ENCODE measurements at places on chromosomes 2 and 18.

DNA sequence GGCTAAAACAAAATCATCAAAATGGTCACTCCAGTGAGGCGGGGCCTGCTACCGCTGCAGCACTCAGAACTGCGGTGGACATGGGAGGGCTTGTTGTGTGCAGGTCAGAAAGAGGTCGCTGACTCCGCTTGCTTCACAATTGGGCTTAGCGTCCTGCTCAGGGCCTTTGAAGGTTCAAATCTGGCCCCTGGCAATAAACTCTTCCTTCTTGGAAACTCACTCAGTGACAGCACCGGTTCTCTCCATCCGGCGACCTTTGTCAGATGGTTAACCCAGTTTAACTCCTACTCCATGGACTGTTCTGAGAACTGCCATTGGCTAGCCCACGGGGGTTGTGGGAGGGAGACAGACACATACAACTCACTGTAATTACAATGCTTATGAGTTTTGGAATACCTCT, 29.0 kb upstream of the LAPTM4A start:
- no peak for DNase-seq

- no peak for DNase-seq
These were observed 65.8 kb downstream of the KCTD1 start for GRCh38 chr18:26482569-26482968.

DNA sequence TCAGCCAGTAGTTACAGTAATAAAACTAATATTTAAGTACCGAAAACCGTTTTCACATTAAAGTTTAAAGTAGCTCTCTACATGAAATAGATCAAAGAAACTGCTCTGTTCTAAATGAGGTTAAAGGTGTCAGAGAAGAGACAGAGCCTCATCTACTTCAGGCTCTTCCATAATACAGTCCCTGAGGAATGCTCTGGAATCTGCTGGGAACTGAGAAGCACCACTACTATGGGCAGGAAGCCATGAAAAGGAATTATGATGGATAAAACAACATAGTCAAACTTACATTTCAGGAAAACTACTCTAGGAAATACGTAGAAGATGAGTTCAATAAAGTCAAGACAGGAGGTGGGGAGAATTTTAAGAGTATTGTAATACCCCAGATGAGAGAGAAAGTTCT, 60.0 kb downstream of the ROCK1 start:
- no peak for DNase-seq

GRCh38 chr2:22788749-22789327, 596.1 kb upstream of the KLHL29 start:
- DNase-seq = no peak

DNA sequence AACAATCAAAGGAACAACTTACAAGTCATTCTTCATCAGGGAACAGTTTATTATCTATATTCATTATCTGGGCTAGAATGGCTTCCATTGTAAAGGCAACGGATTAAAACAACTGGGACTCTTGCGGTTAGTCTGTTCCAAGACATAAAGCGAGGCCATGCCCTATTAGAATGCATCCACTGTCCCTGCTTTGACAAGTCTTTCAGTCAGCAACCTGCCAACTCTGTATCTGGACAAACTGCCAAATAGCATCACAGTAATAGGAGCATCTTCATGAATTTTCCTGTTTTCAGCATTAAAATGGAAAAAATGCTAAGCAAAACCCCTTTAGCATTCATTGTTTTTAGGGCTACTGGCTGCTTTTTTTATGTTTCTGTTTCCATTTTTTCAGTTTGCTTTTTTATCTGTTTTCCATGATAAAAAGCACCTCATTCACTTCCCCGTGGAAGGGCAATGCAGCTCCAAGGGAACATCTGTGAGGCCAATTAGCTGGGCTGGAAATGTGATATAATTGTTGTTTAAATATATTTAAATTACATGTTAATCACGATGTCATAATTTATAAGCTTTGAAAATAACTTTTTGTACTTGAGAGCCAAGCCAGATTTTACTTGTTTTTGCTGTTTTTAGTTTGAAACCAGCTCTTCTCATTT, 834.3 kb downstream of the CPS1 start:
- DNase-seq = no peak

- DNase-seq = no peak
These were observed 84.5 kb downstream of the COL5A2 start for GRCh38 chr2:189095101-189095500.

GRCh38 chr2:150811259-150811855, 323.9 kb upstream of the RND3 start:
- no peak for DNase-seq

DNA sequence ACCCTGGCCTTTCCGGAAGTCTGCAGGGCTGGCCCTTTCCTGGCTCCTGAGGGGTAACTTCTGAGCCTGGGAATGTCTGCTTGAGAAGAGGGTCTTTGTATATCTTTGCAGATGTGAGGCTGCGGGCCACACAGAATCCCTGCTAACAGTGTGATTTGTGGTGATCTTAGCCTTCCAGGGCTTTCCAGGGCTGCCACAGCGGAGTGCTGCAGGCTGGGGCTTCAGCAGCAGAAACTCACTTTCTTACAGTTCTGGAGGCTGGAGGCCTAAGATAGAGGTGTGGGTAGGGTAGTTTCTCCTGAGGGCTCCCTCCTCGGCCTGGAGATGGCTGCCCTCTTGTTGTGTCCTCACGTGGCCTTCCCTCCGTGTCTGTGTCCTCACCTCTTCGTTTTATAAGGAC, 294.7 kb upstream of the HS6ST1 start:
- no peak for DNase-seq

- no peak for DNase-seq
These were observed 139.2 kb downstream of the INHBB start for GRCh38 chr2:120485096-120485495.

GRCh38 chr2:42881732-42882131, 89.3 kb upstream of the HAAO start:
- no peak for DNase-seq

DNA sequence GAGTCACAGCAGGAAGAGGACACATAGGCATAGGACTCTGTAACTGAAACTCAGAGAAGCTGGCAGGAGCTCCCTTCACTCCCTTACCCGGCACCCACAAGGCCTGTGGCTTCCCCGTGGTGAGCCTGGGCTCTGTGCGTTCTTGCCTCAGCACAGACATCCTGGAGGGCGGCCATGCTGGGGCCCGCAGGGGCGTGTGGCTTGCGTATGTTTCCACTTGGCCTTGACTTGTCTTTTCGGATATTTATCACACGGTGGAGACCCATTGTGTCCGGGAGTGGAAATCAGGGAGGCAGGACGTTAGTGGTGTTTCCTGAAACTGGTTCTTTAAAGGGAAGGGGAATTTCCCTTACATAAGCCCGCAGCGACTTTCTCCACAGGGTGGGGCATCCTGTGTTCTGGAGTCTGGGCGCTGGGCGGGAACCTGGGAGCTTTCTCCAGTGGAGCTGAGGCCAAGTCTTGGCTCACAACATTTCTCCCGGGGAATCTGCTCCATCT, 49.9 kb upstream of the EML6 start:
- peak; percentile 85 for DNase-seq

- DNase-seq = no peak
These were observed 66.9 kb upstream of the TRIB2 start for GRCh38 chr2:12649602-12650400.

- DNase-seq = no peak
These were observed 132.9 kb downstream of the NR4A2 start for GRCh38 chr2:156199588-156199987.

DNA sequence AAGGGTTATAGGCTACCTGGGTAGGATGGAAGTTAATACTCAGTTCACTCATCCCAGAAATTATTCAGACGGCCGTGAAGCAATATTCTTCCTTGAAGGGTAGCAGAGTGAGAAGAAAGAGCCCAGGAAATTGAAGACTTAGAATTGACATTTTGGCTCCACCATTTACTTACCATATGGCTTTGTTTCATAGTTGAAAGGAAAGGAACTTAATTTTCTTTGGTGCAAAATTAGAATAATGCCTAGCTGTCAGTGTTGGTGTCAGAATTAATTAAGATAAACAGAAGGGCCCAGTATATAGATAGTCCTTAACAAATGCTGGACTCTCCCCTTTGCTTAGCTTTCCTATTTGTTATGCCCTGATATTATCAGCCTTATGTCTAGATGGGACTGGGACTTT, 263.2 kb downstream of the KCNJ3 start:
- DNase-seq = no peak

- no peak for DNase-seq
These were observed 37.0 kb downstream of the CD8B2 start for GRCh38 chr2:106523976-106524665.

DNA sequence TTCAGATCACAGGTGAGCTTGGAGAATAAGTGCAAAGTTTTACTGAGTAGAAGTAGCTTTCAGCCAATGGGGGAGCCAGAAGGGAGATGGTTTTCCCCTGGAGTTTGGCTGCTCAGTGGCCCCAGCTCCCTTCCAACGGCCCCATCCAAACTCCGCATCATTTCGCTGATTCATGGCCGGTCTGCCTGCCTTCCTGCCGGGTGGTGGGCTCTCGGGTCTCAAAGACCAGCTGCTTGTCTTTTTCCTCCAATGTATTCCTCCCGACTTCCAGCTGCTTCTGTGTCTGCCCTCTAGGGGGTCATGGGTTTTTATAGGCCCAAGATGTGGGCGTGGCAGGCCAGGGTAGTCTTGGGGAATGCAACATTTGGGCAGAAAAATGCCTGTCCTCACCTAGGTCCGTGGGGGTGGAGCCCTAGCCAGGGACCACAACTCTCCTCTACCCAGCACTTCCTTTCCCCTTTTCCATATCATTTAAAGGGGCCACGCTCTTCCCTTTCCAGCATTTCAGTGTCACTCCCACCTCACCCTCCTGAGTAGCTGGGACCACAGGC, 73.5 kb downstream of the MEX3C start:
- DNase-seq = no peak

- no peak for DNase-seq
These were observed 33.3 kb upstream of the NEB start for GRCh38 chr2:151767536-151767935.

DNA sequence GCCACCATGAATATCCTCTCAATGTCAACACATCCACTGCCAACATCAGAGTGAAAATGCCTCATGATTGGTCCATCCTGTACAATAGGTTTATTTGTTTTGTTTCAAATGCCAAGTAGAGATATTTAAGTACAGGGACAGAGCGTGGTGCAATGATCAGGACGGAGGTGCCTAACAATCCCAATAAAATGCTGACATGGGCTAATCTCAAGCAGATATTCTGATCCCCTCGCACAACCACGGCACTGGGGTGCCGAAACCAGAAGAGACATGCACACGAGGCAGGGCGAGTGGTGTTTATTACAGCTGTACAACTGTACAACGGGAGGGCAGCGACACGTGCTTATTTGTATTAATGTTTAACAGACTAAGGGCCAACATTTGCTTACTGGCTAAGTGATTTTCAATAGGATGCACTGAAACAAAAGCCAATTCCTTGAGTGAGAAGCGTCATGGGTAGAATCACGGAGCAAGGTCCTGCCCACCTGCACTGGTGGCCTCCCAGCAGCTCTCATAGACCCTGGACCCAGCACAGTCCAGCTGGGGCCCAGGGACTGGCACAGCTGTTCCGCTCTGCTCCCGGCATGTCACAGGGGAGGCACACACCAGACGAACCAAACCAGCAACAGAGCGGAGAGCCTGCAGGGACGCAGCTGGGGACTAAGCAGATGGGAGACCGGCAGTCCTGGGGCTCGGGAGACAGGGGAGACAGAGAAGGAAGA, 101.4 kb downstream of the HDAC4 start:
- DNase-seq = no peak

DNA sequence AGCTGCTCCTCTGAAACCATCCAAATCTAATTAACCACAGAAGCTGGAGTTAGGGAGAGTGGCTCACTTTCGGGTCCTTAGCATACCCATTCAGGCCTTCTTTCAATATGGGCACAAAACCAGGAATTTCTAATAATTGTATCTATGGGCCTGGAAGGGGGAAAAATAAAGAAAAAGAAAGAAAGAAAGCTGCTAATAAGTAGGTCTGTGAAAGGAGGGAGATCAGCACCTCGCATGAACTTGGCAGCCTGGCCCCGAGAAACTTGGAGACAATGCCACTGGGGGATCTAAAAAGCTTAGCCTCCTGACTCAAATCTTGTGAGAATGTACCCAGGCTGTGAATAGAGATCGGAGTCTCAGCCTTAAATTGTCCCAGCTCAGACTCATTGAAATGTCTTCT, 252.1 kb upstream of the SLC14A2 start:
- no peak for DNase-seq

GRCh38 chr18:8673256-8674209, 31.8 kb upstream of the MTCL1 start:
- DNase-seq = no peak

DNA sequence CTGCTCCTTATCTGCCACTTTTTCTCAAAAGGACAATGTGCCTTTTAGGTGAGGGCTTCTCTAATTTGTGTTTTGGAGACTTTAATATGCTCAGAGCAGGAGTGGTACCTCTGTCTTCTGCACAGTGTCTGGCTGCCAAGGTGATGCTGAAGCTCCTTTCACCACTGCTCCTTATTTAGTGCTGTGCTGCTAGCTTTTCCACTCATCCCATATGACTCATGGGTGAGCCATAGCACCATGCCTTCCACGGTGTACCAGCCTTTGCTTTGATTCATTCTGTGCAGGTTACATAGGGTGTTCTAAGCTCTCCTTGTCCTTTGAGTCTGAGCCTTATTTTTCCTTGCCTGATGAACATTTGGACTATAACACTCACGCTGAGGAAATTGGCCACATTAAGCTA, 202.4 kb downstream of the ARL6IP6 start:
- no peak for DNase-seq

All from activated CD4-positive, alpha-beta T cell treated with anti-CD3 and anti-CD28 coated beads, Interleukin-2, amount 10 ng/mL, durations not matched to agents 24 days and 14 days (primary cell).